Activated naive CD8-positive, alpha-beta T cell treated with anti-CD3 and anti-CD28 coated beads, Interleukin-2, amount 50 U/mL, for 24 hours (primary cell): ENCODE measurements at places on chromosomes 7 and 10.
A peak's percentile ranks its signal among the peaks of the same experiment; 100 is the strongest.

DNA sequence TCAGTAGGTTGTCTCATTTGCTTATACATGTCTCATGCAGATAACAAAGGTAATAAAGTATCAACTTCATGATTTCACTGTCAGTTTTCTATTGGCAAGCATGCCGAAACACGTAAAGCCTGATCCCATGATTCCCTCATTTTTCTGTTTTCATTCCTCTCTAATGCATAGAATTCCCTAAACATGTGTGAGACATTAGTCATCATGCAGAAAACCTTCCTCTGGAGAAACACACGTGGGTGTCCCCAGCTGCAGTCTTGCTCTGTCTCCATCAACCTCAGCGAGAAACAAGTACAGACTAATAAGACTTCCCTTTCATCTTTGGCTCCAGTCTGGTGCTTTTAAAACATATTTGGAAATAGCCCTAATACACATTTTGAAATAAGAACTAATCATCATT lies 432.7 kb upstream of the VSTM2A start:
- no peak for DNase-seq

GRCh38 chr7:132871419-132871818 lies 210.5 kb downstream of the CHCHD3 start:
- DNase-seq, result no peak

- DNase-seq, result peak; percentile 59
Observed at GRCh38 chr10:59907918-59908807, 1.8 kb upstream of the CCDC6 start.

GRCh38 chr10:66627156-66627555 lies 298.7 kb upstream of the LRRTM3 start:
- DNase-seq, result no peak

- no peak for DNase-seq
Observed at GRCh38 chr7:115289971-115290370, 368.1 kb downstream of the MDFIC start.

DNA sequence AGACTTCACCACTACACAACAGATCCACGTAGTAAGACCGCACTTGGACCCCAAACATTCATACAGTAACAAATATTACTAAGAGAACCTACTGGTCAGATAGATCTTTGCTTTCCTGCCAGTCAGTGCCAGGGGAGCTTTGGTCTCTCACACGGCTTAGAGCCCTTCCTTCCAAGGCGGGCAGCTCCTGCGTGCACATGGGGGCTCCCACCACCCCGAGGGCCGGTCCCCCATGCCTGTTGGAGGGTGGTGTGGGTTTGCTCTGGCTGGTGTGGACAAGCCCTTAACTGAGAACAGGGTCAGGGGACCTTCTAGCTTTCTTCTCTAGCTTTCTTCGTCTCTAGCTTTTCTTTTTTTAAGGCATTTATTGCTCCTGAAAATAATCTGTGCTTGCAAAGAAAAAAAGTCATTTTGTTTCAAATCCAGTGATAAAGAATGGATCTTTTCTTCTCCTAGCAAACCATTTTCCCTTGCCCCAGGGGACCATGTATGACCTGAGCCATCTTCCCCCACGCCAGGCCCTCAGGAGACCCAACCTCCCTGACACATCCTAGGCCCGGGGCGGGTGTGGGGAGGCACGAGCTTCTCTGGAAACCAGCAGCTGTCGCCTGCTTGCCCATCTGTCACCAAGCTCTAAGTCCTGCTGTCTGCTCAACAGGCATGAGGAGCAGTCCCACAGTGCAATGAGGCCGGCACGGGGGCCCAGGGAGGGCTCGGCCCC lies 591.1 kb downstream of the PTPRN2 start:
- DNase-seq, result no peak

GRCh38 chr7:20327055-20327454 lies 3.6 kb upstream of the ITGB8 start:
- no peak for DNase-seq

DNA sequence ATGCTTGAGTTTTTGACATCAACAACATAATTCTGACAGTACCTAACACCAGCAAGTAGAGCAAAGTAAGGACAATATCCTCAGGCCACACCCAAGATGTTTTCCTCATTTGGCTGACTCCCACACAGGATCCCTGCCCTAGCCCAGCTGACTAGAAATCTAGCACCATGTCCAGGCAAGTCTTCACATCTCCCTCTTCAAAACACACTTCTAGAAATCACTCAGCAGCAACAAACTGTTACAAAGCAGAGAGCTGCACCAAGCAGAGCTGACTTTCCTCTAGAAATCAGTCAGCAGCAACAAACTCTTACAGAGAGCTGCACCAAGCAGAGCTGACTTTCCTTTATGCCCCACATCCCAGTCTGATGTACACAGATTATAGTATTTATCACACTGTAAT lies 7.7 kb downstream of the TMEM168 start:
- no peak for DNase-seq

GRCh38 chr10:7102084-7102483 lies 308.8 kb downstream of the SFMBT2 start:
- DNase-seq, result no peak

- no peak for DNase-seq
Observed at GRCh38 chr7:157928808-157929425, 592.1 kb downstream of the DNAJB6 start.

DNA sequence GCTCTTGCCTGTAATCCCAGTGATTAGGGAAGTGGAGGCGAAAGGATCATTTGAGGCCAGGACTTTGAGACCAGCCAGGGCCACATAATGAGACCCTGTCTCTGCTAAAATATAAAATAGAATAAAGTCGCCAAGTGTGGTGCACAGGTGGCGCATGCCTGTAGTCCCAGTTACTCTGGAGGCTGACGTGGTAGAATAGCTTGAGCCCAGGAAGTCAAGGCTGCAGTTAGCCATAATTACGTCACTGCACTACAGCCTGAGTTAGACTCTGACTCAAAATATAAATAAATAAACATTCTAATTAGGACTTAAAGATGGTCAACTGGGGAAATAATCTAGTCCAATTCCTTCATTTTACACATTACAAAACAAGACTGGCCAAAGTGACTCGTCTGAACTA lies 768 bp downstream of the CHCHD2 start:
- peak; percentile 16 for DNase-seq

DNA sequence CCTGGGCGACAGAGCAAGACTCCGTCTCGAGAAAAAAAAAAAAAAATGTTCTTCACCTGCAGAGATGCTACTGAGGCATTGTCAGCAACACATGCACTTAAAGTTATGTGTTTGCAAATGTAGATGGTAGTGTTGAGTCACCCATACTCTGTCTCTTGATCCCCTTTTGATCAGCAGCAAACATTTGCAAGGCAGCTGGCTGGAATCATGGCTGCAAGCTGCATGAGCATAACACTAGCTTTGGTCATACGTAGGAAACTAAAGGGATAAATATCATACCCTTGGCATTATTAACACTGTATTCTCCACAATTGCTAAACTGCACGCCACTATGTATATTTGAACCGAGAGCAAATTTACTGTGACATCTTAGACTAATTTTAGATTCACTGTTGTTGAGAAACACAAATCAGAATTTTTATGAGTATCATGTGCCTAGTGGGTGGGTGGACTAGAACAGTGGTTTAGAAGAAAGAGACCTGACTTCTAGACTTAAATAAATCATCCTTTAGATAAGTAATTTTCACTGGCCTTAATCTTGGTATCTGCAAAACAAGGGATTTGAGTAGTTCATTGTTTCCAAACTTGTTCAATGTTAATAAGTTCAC lies 229.3 kb upstream of the MEOX2 start:
- no peak for DNase-seq

DNA sequence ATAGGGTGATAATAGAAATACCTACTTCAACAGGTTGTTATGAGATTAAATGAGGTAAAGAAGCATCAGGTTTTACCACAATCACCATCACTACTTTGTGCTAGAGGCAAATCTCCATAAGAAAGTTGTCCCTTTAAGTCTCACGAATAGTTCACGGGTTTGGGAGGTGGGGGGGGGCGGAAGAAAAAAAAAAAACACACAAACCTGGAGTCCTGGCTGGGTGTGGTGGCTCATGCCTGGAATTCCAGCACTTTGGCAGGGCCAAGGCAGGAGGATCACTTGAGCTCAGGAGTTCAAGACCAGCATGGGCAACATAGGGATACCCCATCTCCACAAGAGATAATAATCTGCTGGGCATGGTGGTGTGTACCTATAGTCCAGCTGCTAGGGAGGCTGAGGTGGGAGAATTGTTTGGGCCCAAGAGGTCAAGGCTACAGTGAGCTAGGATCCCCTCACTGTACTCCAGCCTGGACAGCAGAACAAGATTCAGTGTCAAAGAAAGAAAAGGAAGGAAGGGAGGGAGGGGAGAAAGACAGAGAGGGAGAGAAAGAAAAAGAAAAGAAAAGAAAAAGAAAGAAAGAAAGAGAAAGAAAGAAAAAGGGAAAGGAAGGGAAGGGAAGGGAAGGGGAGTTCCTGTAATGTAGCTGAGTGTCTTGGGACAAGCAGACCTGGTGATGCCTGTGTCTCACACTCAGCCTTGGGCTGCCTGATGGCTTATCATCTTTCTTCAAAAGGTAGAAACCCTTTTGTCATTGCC lies 231.4 kb downstream of the CREB5 start:
- DNase-seq, result no peak

DNA sequence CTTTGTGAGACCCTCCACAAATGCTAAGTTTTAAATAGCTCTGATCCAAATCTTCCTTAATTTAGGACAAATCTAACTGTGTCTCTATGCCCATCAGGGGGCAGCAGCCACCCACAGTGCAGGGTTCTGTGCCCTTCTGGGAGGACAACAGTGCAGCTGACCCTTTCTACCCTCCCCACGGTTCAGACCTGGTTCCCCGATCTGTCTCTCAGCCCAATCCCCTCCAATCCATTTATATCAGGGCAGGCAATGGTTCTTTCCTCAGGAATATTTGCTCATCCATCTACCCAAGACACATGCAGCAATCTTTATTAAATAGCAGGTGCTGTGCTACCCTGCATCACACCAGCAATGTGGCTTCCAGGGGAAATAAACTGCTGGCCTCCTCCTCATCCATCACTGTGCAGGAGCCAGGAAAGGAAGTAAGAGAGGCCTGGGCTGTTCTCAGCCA lies 4.0 kb upstream of the RBM28 start:
- DNase-seq, result peak; percentile 56

DNA sequence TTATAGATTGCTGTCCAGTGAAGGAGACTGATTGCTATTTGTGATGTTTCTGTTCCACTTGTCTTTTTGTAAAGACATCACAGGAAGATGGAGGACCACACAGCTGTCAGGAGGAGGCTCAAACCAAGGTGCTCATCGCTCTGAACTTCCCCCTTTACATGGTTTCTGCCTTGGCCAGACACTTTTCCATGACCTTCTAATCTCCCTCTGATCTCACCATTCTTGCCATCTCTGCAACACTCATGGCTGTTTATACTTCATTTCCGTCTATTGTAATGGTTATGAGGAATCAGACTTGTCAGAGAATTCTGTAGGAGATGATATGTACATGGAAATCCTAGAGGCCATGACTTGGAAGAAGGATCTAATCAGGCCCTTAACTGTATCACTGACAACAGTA lies 1.7 kb upstream of the TAS2R5 start:
- no peak for DNase-seq

GRCh38 chr10:29426420-29426819 lies 137.6 kb downstream of the LYZL1 start:
- DNase-seq, result no peak

GRCh38 chr10:30894221-30894620 lies 137.4 kb downstream of the ZNF438 start:
- DNase-seq, result no peak

- DNase-seq, result no peak
Observed at GRCh38 chr10:74641659-74642058, 184.7 kb upstream of the KAT6B start.

GRCh38 chr7:17320102-17320497 lies 21.6 kb downstream of the AHR start:
- no peak for DNase-seq

DNA sequence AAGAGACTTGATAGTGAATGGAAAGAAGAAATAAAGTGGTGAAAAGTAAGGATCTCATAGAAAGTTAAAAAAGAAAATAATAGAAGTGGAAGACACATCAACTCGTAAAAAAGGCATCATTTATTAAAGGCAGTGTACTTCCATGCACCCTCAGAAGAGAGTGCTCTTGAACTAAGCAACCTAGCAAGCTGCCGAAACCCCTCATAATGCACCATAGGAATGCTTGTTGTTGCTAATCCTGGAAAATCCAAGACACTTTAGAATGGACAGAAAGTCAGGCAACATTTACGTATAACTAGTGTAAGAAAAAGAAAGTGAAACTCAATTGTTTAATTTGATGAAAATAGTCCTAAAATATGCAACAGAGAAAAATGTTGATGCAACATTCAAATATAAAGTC lies 12.8 kb downstream of the TFPI2 start:
- DNase-seq, result no peak

GRCh38 chr7:134905375-134905774 lies 80.9 kb upstream of the AGBL3 start:
- no peak for DNase-seq

DNA sequence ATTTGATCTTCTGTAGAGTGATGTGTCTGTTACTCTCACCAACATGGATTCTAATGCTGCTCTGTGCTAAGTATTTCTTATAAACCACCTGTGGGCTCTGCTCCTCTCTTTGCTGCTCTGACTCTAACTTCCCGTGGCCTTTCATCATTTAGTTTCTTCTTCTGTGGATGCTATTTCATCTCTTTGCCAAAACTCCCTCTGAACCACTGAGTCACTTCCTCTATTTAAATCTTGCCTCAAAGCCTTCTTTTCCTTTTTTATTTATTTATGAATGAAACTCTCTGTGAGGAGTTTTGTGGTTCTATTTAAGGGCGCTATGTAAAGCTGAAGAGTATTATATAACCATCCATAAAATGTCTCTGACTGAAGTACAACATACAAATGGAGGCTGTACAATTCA lies 538.5 kb downstream of the SUGCT start:
- DNase-seq, result no peak

- DNase-seq, result no peak
Observed at GRCh38 chr10:33009244-33010131, 51.5 kb upstream of the ITGB1 start.

- no peak for DNase-seq
Observed at GRCh38 chr7:41861642-41862041, 158.8 kb upstream of the INHBA start.

GRCh38 chr10:26681076-26681475 lies 16.4 kb upstream of the PDSS1 start:
- DNase-seq, result no peak

DNA sequence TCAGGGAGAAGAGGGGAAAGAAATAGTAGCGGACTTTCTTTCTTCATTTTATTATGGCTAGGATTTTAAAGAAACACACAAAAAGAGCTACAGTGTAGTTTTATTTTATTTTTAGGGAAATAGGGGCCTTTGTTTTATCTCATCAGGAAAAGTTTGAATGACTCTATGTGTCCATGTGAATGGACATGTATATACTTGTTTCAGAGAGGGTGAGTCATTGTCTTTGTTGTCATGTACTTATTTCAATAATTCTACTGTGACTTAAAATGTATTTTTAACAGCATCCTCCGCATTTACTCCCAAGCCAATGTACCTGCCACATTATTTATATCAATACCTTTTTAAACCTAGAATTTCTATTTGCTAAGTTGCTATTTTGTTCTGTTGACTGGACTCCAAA lies 569.5 kb downstream of the SORCS3 start:
- no peak for DNase-seq

GRCh38 chr7:55160539-55160938 lies 141.7 kb downstream of the EGFR start:
- DNase-seq, result no peak
